ENCODE measurements at places on chromosomes 16 and 17. TPM values are rescaled to one million over a fixed set of nuclear protein-coding genes. Genes with fewer than 3 reads are reported as not detected.

GRCh38 chr17:77189148-77189547 is 48.4 kb downstream of the SEC14L1 start:
- no peak for DNase-seq

SEZ6 gene
- not detected for total RNA-seq

PRRT2 gene
- total RNA-seq, result 0.71 TPM

GRCh38 chr17:55601874-55602364 is 90.7 kb upstream of the SMIM36 start:
- DNase-seq, result no peak

DNA sequence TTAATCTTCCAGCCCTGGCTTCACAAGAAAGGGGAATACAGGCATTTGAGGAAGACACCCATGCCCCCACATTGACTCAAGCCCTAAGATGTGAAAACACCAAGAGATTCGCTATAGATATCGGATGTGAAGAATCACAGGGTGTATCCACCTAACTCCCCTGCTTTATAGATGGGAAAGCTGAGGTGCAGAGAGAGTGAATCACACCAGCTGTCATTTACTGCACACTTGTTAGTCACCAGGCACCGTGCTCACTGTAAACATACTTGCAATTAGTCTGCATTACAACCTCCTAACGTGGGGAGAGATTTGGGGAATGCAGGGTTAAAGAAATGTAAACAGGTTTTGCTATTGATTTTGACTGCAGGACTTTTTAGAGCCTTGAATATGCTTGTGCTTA is 325.5 kb downstream of the C16orf95 start:
- no peak for DNase-seq

GRCh38 chr17:72517413-72518158 is 396.8 kb downstream of the SOX9 start:
- no peak for DNase-seq

KCNJ2 gene
- total RNA-seq, result 33.3 TPM

- DNase-seq, result no peak
Observed at GRCh38 chr17:28889996-28890395, 7.5 kb downstream of the FLOT2 start.

- DNase-seq, result no peak
Observed at GRCh38 chr17:50865868-50866260, 290 bp downstream of the TOB1 start.

GRCh38 chr16:6020162-6020985 is 922.8 kb upstream of the EEF2KMT start:
- no peak for DNase-seq

RAI1 gene
- 6.9 TPM for total RNA-seq

CLEC3A gene
- not detected for total RNA-seq

KRTAP1-5 gene
- not detected for total RNA-seq

GRCh38 chr17:81489998-81490992 is 22.3 kb downstream of the ACTG1 start:
- DNase-seq, result no peak

- DNase-seq, result no peak
Observed at GRCh38 chr17:48586355-48587258, 3.4 kb downstream of the HOXB3 start.

CLEC19A gene
- total RNA-seq, result not detected

KRTAP9-2 gene
- total RNA-seq, result not detected

CHST6 gene
- 1.5 TPM for total RNA-seq

- no peak for DNase-seq
Observed at GRCh38 chr16:23374721-23375510, 72.8 kb downstream of the SCNN1B start.

DNA sequence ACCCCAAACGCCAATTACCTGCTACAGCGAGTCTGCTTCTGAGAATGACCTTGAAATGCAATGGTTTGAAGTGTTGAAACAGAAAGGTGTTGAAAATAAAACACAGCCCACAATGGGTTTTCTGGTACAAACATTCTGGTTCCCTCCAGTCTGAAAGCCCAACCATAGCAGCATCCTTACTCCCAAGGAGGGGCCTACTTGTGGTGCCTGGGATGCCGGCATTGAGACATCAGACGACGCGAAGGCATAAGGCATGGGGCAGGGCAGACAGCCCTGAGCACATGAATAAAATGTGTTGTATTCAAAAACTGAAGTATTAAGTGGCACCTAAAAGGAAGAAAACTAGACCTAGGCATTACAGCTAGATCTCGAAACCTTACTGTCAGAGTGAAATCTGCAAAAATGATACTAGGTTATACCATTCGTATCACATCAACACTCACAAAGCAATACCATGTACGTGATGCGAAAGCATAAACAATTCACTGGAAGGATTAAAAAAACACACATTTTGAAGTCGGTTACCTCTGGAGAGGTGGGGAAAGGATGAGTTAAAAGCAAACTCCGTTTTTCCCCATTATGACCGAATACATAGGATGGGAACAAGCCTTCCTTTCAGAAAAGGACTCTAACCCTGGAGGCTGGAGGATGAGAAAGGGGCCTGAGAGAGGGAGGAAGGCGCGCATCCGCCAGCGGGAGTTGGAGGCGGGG is 702 bp downstream of the NUDT21 start:
- DNase-seq, result no peak

DNA sequence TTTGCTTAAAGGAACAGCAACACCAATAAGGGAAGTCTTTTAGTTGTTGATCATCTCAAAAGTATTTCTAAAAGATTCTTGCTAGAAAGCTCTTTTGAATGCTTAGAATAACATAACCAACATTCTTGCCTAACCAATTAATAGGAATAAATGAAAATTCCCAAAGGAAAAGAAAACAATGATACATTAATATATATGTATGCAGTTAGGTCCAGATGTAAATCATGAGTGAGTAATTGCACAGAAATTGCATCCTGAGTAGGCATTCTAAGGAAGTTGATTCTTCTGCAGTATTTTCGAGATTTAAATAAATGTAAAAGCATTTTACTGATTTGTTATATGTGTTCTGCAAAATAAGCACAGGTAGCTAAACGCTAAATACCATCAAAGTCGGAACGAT is 22.1 kb downstream of the COX10 start:
- DNase-seq, result no peak

DNA sequence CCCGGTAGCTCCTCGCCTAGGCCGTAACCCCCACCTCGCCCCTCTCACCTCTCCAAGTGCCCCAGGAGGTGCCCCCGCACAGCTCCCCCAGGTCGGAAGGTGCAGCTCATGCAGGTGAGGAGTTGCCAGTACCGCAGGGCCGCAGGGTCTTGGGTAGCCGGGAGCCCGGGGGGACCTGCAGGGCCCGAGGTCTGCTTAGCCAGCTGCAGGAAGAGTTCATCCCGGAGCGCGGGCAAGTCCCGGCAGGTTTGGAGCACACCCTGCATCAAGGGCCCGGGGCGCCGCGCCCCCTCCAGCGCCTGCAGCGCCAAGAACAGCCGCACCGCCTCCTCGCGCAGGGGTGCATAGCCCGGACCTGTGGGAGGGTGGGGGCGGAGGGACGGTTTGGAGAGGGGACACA is 4.8 kb downstream of the PLEKHH3 start:
- DNase-seq, result no peak

DNA sequence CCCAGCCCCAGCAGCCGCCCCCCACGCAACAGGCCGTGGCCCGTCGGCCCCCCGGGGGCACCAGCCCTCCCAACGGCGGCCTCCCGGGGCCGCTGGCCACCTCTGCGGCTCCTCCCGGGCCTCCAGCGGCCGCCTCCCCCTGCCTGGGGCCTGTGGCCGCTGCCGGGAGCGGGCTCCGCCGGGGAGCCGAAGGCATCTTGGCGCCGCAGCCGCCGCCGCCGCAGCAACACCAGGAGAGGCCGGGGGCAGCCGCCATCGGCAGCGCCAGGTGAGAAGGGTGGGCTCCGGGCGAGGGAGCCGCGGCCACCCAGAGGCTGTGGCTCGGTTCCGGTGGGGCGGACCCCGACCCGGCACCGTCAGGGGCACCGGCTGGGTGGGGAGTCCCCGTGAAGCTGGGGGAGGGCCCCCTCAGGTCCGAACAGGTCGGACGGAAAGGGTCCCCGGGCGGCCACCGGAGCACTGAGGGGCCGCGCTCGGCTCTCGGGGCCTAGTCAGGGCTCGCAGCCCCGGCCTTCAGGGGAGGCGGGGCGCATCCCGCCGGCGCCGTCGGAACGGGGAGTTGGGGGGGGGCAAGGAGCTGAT is 583 bp downstream of the ATXN2L start:
- DNase-seq, result no peak

GRCh38 chr17:72118335-72119076 is 2.3 kb upstream of the SOX9 start:
- peak; percentile 2 for DNase-seq

DNA sequence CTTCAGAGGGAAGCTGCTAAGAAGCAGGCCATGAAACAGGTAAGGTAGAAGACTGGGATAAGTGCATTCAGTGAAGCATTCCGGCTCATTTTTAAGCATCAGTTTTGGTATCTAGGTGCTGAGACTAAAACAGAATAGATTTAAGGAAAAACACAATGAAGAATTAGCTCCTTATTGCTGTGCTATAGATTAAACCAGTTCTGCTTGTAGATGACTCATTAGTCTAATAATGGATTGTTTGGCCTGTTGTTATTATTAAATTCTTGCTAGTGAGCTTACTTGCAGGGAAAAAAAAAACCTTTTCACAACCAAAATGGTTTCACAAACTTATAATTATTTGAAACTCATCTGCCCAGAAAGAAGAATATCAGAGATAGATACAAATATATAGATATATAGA is 55.9 kb downstream of the NSRP1 start:
- no peak for DNase-seq

DNA sequence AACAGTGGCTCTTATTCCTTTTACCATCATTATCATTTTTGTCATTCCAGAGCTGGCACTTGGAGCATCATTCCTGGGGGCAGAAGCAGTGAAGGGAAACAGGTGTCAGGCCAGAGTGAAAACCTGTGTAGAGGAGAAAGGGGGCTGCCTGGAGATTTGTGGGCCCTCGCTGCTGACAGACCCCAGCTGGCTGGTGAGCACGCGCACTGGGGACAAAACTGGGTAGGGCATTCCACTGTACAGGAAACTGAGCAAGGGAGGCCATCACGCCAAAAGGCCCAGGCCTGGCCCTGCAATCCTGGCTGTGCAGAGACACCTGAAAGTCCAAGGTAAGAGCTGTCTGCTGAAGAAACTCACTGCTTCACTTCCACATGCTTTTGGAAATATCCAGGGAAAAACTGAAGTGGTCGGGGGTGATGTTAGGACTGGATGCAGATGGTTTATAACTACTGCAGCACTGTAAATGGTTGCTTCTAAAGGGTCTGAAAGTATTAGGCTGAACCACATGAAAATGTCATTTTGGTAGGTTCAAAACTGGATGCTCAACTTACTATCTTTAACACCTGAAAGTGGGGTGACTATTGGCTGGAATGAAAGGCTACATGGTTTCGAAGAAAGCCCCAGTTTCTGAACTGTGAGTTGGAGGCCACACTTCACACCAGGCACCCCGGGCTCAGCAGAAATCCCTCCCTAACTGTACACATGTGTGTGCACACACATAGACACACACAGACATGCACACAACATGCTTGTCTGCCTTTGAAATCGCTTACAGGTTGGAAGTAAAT is 225.0 kb downstream of the C16orf78 start:
- DNase-seq, result no peak

DNA sequence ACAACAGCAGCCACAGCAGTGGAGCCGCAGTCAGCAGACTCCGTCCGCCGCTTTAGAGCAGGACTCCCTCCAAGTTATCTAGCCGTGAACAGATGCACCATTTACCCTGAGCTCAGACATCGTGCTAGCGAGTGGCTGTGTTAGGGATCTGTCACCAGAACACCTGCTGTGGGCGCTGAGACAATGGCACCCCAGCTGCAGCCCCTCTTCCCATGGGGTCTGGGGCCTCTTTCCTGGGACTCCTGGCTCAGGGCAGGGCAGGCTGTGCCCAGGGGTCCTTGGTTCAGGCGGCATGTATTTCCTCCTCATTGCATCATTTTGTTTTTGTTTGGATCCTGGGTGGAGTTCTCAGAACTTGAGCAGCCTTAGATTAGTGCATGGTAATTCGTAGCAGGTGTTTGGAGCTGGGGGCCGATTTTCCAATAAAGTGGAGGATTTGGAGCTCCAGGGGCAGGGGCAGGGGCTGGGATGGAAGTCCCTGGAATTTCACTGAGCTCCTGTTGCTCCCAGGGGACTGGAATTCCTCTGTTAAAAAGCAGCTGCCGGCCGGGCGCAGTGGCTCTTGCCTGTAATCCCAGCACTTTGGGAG is 23.4 kb downstream of the NMRAL1 start:
- no peak for DNase-seq

DNA sequence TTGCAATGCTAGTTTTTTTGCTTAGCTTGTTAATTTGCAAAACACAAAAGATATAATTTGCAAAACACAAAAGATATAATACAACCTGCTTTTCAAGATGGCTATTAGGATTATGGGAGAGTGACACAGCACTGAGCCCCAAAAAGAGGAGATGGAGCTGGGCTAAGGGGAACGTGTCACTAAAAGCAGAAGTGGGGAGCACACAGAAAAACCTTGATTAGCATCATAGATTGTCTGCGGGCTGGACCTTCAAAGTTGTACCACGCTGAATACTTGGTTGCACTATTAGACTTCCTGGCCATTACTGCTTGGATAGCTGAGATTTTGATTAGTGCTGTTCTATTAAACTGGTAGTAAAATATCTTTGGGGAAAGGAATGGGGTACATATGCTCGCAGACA is 36.2 kb downstream of the KCNJ16 start:
- no peak for DNase-seq

PERCC1 gene
- not detected for total RNA-seq

TMEM220 gene
- 1.8 TPM for total RNA-seq

KRT12 gene
- not detected for total RNA-seq

GRCh38 chr17:38606646-38607611 is 1.2 kb upstream of the SRCIN1 start:
- no peak for DNase-seq

DNA sequence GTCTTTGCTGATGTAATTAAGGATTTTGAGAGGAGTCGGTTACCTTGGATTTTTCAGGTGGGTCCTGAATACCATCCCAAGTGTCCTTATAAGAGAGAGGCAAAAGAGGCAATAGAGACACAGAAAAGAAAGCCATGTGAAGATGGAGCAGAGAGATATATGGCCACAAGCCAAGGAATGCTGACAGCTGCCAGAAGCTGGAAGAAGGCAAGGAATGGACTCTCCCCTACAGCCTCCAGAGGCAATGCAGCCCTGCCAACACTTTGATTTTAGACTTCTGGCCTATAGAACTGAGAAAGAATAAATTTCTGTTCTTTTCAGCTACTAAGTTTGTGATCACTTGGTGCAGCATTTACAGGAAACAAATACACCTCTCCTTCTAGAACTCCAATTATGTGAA is 8.2 kb upstream of the RNFT1 start:
- DNase-seq, result no peak

CCL3 gene
- total RNA-seq, result not detected

- no peak for DNase-seq
Observed at GRCh38 chr17:41624208-41625101, at the start of gene KRT17. TSS of gene KRT17 (minus strand) at chr17:41624575. CDS start at chr17:41624509, 66 bp downstream.

DNA sequence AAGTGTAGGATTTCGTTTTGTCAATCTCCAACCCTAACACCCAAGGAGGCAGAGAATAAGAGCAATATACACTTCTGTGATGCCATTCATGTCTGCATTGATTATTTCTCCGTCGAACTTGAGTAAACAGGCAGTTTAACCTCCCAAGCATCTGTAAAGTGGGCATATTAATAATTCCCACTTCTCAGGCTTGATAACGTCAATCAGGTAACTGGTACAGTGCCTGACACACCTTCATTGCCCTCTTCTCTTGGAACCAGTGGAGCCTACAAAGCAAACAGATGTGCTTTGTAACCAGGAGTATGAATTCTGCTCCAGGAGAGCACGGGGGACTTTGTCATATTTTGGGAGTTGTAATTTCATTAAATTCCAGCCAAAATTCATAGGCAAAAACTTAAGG is 32.5 kb upstream of the PLCG2 start:
- DNase-seq, result no peak

Data from pulmonary artery endothelial cell (primary cell).